HAP-1 (cell line): ENCODE measurements at places on chromosomes 11 and 22.

DNA sequence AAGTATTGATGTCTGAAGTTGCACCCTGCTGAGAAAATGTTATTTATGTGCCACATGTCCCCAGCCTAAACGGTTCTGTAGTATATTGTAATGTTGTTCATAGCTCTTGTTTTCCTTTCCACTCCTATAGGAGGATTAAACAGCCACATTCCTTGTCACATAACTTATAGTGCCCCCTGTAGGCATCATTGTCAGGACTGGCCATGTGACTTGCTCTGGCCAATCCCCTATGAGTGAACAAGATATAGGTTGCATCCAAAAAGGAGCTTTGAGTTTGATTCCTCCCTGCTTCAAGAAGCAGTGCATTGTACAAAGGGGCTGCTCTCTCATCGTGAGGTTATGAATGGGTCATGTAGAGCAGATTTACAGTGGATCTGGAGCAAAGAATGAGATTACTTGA is 717.6 kb upstream of the ANO5 start:
- DNase-seq, result no peak

DNA sequence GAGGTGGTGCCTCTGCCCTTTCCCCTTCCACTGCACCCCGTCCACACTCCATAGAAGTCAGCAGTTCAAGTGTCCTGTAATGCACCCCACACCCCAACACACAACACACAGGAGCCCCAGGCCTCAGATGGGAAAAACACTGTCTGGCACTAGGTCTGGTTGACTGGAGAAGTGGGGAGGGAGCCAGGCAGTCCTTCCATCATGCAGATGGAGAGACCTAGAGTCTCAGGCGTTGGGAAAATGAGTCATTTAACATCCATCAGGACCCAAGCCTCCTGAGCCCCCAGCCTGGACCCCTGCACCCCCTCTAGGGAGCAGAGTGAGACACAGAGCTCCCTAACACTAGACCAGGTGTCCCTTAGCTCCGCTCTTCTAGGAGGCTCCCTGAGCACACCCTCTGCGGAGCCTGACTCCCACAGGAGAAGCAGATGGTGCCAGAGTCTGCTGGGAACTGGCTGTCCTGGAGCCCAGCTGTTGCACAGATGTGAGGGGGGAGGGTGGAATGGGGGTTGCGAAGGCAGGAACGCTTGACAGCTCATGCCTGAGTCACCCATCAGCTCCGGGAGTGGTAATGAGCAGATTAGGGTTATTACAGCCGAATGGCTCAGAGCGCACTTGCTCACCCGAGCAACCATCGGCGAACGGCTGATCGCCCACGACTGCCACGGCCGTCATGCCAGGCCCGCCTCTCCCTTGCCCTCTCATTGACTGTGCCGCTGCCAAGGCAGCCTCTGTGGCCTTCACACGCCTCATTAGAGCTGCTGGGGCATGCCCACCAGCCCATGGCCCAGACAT is 22.1 kb upstream of the SYT7 start:
- no peak for DNase-seq

DNA sequence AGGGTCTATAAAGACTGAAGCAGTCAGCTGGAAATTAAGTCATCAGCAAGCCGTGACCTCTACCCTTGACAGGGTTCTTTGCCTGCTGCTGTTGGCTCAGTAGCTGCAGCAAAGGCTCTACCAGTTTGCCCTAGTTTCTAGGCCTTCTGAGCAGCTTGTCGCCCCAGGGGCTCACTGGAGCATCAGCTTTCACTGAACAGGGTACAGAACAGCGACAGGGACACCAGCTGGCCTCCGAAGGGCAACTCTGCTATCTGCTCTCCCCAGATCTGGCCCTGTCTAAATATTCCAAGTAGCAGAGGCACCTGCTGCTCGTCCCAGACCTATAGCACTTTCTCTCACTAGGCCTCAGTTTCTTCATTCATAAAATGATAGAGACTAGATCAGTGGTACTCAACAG is 42.4 kb downstream of the SMCO4 start:
- DNase-seq, result no peak

- DNase-seq, result no peak
Observed at GRCh38 chr11:112129656-112130055, 34.2 kb downstream of the IL18 start.

- no peak for DNase-seq
Observed at GRCh38 chr22:23145878-23146470, 697 bp downstream of the RAB36 start.

- DNase-seq, result no peak
Observed at GRCh38 chr11:69587454-69588090, 53.4 kb upstream of the CCND1 start.

DNA sequence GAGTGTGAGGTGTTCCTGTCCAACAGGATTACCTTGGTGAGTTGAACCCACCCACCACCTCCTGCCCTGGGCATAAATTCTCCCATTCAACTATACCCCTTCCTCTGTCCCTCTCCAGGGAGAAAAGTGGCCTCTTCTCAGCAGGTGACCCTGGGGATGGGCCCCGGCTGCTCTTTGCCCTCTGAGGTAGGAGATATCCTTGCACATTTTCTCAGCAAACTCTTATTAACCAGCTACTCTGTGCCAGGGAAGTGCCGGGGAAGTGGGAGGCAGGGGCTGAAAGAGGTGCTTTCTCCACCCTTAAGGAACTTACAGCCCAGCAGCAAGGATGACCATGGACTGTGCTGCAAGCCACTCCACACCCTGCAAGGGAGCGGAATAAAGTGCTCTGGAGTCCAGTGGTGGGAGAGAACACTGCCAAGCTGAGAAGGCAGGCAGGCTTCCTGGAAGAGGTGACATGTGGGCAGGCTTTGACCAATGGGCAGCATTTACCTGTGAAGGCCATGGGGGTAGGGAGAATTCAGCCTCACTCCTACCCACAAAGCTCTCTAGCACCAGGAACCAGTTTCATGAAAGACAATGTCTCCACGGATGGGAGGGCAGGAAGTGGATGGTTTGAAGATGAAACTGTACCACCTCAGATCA is 21.9 kb upstream of the OAF start:
- no peak for DNase-seq
